ENCODE measurements at places on chromosomes 11 and 22.

DNA sequence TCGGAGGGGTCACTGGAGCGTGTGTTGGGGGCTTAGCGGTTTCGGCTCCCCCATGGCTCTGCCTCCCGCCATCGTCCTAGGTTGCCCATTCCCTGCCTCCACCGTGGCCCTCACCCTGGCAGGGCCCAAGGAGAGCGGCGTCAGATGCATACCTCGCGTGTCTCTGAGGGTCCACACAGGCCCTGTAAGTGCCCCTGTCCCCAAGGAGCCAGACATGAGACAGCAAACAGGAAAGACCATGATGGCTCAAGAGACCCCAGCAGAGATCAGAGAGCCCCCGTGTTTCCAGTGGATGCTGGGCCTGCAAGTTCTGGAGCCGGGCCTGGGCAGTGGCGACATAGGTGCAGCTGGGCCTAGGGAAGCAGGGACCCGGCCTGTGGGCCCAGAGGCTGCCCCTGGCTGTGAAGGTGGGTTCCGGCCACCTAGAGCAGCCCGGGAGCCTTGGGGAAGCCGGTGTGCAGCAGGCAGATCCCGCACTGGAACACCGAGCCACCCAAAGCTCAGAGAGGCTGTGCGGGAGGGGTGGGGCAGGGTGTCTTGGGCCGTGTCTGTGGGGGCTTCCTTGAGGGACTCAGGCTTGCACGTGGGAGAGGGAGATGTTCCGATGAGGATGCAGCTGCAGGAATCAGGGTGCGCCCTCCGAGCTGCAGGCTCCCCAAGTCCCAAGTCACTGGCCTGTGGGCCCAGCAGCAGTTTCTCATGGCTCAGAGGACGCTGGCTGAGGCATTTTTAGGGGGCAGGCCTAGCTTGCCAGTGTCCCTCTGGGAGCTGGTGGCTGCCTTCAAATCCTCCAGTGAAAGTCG is 126.4 kb downstream of the KCNQ1OT1 start:
- DNase-seq = no peak

GRCh38 chr11:36346562-36347383 is 50.7 kb downstream of the PRR5L start:
- DNase-seq = no peak

GRCh38 chr11:57764566-57764965 is 3.0 kb downstream of the CTNND1 start:
- no peak for DNase-seq

DNA sequence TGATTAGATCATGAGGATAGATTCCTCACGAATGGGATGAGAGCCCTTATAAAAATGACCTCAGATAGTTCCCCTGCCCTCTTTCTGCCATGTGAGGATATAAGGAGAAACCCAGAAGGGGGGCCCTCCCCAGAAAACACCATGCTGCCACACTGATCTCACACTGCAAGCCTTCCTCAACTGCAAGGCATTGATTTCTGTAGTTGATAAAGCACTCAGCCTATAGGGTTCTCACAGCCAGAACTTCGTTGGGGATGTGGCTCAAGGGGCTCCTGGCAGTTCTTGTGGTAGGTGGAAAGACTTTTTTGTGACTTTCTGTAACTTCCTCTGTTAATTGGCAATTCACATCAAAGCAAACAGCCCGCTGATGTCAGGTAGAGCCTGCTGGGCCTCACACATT is 108.9 kb downstream of the CD44 start:
- DNase-seq = no peak

GRCh38 chr11:10328314-10329098 is 23.6 kb downstream of the ADM start:
- DNase-seq = no peak

DNA sequence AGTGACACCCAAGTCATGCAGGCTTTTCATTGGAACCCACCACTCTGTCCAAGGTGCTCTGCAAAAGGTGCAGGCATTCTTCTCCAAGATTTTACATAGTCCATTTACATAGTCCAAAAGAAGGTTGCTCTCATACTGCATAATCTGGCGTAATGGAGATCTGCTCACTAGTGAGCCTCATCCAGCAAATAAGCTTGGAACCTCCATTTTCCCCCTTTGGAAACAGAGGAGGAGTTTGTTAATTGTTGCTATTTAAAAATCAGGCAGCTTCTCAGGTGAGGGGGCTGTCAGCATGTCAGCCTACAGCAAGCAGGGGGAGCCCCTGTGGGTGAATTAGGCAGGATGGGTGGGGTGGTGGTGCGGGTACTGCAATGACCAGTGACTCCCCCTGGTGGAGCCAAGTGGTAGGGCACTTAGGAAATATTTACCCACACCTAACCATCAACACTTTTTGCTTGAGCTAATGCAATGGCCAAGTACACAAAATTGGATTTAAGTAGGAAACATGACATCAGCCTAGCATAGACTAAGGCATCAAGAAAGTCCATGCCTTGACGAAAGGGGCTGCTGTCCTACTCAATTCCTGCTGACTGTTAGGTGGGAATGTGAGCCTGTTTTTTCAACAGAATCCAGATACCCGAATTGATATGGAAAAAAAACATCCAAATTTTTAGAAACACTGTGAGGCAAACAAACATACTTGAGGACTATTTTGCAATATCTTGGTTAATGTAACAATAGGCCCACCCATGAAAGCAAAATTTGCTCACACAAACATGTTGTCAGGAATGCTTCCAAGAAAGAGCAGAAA is 64.5 kb downstream of the AMBRA1 start:
- DNase-seq = peak; percentile 89

- DNase-seq = no peak
Observed at GRCh38 chr22:19497245-19497644, 17.5 kb downstream of the CDC45 start.

GRCh38 chr11:103210543-103210942 is 101.3 kb downstream of the DYNC2H1 start:
- DNase-seq = no peak

DNA sequence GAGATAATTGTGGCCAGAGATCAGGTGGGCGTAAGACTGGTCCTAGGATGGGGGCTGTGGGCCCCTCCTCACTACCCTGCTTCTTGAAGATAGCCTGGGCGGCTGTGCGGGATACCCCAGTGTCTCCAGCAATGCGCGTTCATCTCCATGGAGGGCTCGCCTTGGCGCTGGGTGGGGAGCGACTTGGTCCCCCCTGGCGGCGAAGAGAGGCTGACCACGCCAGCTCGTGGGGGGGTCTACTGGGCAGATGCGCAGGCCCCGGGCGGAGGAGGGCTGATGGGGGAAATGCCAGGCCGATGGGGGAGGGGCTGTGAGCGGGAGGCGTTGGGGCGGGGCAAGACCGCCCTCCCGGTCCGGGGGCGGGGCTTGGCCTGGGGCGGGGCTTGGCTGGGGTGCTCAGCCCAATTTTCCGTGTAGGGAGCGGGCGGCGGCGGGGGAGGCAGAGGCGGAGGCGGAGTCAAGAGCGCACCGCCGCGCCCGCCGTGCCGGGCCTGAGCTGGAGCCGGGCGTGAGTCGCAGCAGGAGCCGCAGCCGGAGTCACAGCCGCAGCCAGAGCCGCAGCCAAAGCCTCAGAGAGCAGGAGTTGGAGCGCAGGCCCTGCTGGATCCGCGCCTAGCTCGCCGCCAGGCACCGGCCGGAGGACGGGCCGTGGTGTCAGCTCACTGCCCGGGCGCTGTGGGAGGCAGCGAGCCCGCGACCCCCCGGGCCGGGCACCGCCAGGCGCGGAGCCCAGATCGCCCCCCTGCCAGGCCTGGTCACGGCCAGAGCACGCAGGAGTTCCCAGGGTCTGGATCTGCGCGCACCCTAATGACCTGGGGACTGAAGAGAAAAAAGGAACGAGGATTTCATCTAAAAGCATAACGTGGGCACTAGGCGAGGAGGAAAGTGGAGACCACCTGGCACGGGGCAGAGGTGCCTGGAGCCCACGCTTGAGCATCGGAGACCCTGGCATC is at the start of gene SLC35E4:
TSS of gene SLC35E4 (plus strand) at position 509 of the 953 bp plus-strand sequence. CDS start 670 bp downstream, outside the sequence.
- DNase-seq = peak; percentile 86

GRCh38 chr11:96199563-96200025 is 143.4 kb downstream of the MAML2 start:
- DNase-seq = no peak

DNA sequence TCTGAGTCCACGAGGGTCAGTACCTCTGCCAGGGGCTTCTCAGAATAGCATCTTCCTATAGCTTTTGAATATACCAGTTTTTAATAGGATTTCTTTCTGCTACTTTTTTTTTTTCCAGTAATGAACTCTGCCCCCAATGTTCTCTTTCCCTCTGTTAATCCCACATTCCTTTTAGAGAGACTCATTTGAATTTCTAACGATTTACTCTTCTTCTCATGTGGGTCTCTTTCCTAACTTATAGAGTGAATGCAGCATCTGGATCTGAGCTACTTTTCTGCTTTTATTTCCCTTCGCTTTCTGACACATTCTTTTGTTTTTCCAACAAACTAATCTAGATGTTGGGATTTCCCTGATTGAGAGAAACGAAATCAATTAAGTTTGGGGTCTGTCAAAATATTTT is 71.4 kb downstream of the INSC start:
- no peak for DNase-seq

GRCh38 chr11:2202071-2202899 is 30.7 kb upstream of the TH start:
- DNase-seq = no peak

DNA sequence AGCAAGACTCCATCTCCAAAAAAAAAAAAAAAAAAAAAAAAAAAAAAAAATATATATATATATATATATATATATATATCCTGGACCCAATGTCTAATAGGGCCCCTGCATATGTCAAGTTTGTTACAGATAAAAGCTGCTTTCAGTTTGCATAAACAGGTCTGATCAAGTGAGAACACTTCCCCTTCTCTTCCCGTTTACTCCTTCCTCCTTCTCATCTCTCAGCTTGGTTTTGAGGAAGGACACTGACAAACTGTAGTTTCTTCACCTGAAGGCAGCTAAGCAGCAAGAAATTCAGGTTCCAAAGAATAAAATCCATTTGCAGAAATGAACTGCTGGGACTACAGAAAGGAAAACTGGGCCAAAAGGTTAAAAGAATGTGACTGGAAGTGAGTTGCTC is 11.7 kb downstream of the THOC5 start:
- DNase-seq = no peak

DNA sequence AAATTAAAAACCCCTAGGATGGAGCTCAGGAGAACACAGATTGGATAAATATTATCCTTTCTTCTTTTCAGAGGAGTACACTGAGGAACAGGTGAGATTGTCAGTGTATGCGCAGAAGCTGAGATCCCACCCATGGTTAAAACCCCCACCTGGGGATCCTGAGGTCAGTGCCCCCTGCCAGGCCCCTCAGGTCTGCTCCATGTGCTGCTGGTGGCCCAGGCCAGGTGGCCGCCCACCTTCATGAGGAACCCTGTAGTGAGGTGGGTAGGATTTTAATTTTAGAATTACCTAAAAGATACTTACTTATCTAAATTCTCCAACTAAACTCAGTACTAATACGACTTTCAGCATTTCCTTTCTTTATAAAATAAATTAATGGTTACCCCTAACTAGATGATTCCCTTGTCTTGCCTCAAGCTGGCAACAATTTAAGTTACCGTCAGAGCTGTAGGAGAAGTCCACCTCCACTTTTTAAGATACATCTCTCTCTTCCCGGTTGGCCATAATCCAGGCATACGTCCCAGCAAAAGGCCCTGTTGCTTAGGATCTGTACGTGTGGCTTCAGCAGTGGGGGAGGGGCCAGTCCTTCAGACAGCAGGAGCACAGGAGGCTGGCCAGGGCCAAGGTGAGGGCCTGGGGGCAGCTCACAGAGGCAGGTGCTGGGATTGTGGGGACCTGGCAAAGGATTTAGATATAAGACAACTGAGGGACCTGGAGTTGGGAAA is 61.5 kb upstream of the PITPNB start:
- DNase-seq = no peak

- no peak for DNase-seq
Observed at GRCh38 chr22:47396105-47396504, 633.7 kb downstream of the TBC1D22A start.

- no peak for DNase-seq
Observed at GRCh38 chr22:27991586-27992293, 72.7 kb upstream of the PITPNB start.

DNA sequence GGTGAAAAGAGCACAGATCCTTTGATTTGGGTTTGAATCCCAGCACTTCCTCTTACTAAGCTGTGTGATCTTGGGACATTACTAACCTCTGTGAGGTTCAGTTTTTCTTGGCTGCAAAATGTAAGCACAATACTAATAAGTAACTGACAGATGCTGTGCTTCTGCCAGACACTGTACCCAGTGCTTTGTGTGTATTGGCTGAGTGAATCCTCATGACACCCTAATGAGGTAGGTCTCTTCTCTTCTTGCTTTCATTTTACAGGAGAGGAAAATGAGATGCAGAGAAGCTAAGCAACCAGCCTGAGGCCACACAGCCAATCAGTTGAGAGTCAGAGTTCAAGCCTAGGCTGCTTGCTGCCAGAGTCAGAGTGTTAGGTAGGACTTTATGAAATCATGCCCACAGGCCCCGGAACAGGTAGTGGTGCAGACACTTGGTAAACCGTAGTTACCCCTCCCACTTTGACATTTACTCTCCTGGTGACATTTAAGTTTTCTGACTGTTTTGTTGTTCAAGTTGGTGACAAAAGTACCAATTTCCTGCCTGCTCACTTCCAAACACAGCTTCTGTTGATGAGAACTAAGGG is 21.2 kb downstream of the PTPRJ start:
- peak; percentile 36 for DNase-seq

DNA sequence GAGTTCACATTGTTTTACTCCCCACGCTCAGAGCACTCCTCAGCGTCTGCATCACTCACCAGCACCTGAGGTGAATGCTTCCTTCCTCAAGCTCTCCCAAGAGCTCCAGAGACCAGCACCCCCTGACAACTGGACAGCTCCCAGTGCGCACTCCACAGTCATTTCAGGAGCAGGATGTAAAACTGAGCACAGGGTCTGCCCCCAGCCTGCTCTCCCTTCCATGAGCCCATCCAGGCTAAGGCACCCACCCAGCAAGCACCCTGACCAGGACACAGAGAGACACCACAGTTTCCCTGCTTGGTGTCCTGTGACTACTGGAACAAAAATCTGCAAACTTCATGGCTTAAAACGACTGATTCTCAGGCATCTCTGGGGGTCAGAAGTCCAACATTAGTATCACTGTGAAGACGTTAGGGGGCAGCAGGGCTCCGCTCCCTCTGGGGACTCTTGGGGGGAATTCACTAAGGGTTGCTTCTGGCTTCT is 3.3 kb downstream of the SCGB1D2 start:
- DNase-seq = peak; percentile 29
